Activated CD8-positive, alpha-beta memory T cell treated with anti-CD3 and anti-CD28 coated beads for 48 hours (primary cell): ENCODE measurements at places on chromosomes 3 and 15.

- no peak for DNase-seq
Observed at GRCh38 chr3:152175528-152175889, 93.2 kb upstream of the MBNL1 start.

GRCh38 chr15:82014989-82015388 is 30.8 kb downstream of the MEX3B start:
- no peak for DNase-seq

DNA sequence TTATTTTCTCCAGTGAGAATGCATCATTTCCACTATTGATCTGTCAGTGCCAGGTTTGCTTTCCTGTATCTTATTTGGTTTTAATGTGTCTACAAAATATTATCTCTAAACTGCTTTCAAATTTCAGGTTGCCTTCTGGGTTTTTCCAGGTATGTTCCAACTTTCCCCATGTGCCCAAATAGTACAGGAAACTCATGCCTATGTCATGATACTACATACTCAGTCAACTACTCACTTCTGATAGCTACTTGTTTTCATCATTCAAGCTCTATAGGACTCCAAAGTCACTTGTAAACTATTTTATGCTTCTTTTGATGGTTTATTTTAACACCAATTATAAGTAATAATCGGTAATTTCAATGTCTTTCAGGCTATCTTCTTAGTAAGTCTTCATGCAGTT is 134.8 kb upstream of the TTC14 start:
- no peak for DNase-seq

DNA sequence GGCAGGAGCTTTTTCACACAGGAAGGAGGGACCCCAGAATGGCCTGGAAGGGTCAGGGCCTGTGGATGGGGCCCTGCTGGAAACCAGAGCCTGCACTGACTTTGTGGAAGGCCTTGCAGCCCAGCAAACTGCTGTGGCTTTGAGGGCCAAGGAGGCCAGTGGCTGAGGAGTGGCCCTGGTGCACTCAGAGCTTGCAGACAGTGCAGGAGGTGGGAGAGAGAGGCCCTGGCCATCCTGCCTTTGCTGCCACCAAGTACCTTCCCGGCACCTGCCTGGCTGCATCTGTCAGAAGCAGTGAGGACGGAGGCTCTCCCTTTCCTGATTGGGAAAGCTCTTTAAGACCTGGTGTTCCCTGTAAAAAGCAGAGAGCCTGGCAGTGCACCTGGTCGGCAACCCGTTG is 6.4 kb downstream of the PSTPIP1 start:
- DNase-seq: no peak

DNA sequence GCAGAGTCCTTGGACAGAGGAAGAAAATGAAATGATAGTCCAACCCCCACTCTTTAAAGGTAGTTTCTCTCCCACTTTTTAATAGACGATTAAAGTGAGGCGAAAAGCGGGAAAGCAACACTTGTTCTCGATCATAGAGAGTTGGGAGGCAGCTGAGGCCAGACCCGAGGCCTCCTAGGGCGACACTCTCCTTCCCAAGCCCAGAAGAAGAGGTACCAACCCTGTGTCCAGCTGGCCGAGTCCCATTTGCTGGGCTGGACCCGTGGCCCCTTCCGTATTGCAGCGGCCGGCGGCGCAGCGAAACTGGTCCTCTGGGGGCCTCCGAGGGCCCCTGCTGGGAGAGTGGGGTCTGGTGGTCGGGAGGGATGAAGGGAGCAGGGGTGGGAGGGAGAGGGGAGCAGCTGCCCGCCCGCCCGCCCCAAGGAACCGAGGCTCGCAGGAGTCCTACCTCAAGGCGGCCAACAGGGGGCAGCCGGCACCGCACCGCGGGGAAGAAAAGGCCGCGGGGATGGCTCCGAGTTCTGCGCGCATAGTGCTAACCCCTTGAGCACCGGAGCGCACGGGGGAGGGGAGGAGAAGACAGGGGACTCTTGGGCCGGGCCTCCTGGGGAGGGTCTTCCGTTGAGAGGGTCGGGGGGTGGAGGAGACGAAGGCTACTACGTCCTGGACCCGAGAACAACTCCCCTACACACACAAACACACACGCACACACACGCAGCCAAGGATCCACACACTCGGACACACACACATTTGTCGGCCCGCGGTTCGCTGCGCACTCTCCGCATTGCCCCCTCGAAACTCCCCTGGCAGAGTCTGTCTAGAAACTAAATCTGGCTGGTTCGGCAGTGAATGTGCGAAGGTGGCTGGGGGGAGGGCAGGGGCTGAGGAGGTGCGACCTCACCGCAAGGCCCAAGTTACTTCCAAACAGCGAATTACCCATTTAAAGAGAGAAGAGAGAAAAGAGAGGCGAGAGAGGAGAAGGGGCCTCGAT is 2.0 kb downstream of the WNT5A start:
- DNase-seq: no peak

- no peak for DNase-seq
Observed at GRCh38 chr3:177150970-177151627, 46.2 kb downstream of the TBL1XR1 start.

DNA sequence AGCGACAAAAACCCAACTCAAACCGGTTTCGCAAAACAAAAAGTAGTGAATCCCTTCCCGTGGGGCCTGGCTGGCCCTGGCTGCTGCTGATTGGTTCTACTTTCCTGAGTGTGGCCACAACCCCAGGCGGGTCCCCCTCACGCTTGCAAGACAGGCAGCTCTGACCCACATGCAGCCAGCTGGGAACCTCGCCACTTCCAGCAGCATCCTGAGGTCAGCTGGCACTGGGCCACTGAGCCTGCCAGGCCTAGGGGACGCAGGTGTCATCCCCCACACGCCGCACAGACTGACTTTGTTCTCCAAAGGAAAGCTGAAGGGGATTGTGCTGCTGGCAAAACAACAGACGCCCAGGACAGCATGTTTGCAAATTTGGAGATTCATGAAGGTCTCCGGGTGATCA is 111.1 kb downstream of the TPRA1 start:
- DNase-seq: no peak

- no peak for DNase-seq
Observed at GRCh38 chr3:179036626-179037300, 34.8 kb downstream of the ZMAT3 start.

DNA sequence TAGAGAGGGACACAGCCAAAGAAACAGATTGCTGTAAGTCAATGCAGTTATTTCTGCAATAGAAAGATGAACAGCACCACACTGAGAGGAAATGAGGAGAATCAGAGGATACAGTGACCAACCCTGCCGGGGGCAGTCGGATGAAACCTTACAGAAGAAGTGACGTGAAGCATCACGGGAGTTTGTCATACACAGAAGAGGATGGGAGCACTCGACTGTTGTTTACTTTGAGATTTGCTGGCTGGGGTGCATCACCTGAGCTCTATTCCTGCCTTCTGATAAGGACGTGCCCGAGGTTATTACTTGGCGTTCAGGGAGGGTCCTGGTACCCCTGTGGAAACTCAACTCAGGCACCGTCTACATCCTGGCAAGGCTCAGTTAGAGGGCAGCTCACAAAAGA is 45.4 kb downstream of the MAGEF1 start:
- DNase-seq: no peak

- DNase-seq: no peak
Observed at GRCh38 chr15:92455271-92455670, 61.6 kb downstream of the ST8SIA2 start.
